Stimulated activated CD8-positive, alpha-beta memory T cell treated with anti-CD3 and anti-CD28 coated beads, Interleukin-4, amount 100 ng/mL, for 4 hours (primary cell): ENCODE measurements at places on chromosomes 4 and X.
A peak's percentile ranks its signal among the peaks of the same experiment; 100 is the strongest.

GRCh38 chr4:56468097-56468422, 643 bp downstream of the SRP72 start:
- no peak for DNase-seq

- no peak for DNase-seq
Measured at GRCh38 chr4:162836773-162837172, 329.9 kb downstream of the NAF1 start.

- no peak for DNase-seq
Measured at GRCh38 chrX:98357146-98357545, 1473.4 kb downstream of the RPA4 start.

GRCh38 chr4:98222306-98222705, 38.9 kb upstream of the RAP1GDS1 start:
- DNase-seq: no peak

GRCh38 chrX:11992271-11992670, 146.0 kb upstream of the FRMPD4 start:
- DNase-seq: no peak

GRCh38 chr4:15352524-15352923, 75.3 kb upstream of the C1QTNF7 start:
- DNase-seq: no peak

- DNase-seq: no peak
Measured at GRCh38 chrX:7318241-7318640, 170.3 kb upstream of the PUDP start.

GRCh38 chrX:110132450-110133114, 129.7 kb downstream of the TMEM164 start:
- DNase-seq: no peak

DNA sequence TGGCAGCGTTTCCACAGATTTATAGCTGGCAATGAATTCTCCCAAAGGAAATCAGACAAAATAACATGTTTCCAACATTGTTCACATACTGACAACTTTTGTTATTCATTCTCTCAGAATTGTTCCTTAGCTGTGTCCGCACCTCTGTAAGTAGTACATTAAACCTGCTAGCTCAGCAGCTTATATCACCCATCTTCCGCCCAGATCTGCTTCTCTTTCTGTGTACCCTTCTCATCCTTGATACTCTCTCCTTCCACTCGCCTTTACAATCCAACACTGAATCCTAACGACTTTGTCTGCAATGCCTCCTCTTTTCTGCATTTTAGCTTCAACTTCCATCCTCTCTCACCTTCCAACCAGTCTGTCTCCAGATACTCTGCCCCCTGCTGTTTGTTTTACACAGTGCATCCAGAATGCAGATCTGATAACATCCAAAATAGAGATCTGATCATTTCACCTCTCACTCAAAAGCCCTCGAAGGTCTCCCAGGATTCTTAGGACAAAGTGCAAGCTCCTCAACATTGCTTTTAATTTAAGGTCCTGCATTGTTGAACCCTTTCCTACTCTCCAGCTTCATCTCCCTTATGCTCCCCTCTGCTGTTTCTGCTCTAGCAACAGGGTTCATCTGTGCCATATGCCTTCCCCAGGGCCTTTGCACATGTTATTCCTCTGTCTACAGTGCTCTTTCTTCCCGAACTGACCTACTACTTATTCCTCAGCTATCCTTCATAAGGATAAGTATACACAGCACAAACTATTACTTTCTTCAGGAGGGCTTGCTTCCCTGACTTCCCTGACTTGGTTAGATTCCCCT, 67.3 kb upstream of the VBP1 start:
- DNase-seq: no peak

- DNase-seq: no peak
Measured at GRCh38 chr4:89284020-89284424, 23.6 kb downstream of the GPRIN3 start.

DNA sequence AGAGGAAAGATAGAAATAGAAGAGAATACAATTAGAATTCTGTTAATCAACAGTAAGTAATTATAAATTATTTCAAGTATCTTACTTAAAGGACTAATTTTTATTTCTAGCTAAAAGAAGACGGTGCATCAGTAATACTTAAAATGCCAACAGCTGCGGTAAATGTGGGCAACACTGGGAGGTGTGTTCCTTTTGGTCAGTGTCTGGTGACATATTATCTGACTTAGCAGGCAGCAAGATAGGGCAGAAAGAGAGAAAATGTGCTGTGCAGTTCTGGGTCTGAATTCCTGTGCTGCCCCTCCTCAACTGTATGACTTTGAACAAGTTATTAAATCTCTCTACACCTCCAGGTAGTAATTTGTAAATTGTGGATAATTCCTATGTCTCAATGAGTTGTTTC, 120.6 kb downstream of the ZNF827 start:
- no peak for DNase-seq

- no peak for DNase-seq
Measured at GRCh38 chr4:136650541-136651277, 881.6 kb downstream of the PCDH18 start.

DNA sequence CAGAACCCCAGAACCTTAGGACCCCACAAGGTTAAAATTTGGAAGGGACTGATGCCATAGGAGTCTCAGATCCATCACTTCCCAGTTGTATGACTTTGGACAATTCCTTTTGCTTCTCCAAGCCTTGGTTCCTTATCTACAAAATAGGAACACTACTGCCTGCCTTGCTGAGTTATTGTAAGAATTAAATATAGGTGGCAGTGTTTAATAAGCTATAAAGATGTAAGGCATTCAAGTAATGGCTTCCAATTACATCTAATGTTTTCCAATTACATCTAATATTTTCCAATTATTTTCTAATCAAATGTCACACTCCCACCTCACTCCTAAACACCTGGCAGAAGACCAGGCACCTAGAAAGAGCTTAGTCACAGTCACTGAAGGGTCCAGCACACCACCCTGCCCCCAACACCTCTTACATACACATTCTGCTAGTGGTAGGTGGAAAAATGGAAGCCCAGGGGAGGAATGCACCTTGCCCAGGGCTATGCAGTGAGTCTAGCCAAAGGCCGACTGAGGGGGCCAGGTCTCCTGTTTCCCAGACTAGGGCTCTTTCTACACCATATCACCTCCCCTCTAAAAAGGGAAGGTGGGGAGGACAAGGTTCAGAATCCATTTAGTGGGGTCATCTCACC, 24.5 kb upstream of the KDM5C start:
- DNase-seq: no peak

DNA sequence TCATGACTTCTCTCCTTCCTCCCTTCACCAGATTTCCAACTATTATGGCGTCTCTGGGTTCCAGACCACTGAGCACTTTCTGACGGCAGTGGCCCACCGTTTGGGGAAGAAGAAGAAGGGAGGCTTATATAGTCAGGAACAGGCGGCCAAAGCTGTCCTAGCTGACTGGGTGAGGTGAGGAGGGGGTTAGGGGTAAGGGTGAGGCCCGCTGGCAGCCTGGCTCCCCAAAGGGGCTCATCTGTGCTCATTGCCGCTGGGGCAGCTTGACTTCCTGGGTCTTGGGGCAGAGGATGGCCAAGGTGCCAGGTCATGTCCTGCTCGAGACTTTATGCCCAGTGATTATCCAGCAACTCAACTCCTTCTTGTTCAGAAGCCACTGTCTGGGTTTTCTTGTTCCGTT, 21.8 kb downstream of the GNL3L start:
- no peak for DNase-seq

GRCh38 chrX:11185861-11186260, 74.7 kb downstream of the HCCS start:
- DNase-seq: no peak

DNA sequence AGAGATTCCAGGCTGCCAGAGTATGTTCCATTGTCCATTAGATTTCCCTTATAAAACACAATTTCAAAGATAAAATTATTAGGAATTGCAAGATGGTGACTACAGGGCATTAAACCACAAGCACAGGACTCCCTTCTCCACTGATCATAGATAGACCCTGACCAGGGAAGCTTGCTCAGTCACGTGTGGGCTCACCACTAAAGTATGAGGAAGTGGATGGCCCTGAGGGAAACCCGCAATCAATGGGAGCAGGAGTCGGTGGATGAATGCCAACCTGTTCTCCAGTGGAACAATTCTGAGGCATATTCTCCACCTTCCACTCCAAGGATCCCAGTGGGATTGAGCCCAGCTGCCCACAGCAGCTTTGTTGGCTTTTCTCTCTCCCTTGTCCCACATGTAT, 515.7 kb downstream of the BCOR start:
- no peak for DNase-seq

DNA sequence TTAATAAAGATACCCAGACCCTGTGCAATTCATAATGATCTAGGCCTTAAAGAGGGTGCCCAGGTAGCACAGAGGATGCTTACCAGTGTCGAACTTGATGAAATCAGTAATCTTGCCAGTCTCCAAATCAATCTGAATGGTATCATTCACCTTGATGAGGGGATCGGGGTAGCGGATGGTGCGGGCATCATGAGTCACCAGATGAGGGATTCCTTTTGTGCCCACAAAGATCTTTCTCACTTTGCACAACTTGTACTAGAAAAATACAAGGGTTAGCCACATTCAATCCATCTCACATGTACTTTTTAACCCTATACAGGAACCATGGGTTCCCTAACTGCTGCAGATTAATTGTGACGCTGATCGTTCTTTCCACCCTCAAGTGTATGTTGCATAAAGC, 3.3 kb downstream of the RPS4X start:
- DNase-seq: no peak

DNA sequence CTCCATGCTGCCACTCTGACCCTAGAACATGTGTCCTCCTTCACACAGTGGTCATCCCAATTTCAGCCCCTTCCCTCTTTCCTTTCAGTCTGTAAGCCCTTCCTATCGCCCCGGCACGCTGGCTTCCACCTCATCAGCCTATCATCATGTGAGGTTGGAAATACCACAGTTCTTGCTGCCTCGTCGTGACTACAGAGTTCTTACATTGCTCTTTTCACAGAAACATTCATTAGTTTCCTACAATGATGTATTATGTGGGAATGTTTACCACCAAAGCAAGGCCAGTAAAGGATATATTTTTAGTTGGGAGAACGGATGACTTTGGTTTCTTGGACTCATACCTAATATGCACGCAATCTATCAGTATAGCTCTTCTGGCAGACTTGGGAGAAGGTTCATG, 169.5 kb upstream of the BOD1L1 start:
- DNase-seq: no peak

DNA sequence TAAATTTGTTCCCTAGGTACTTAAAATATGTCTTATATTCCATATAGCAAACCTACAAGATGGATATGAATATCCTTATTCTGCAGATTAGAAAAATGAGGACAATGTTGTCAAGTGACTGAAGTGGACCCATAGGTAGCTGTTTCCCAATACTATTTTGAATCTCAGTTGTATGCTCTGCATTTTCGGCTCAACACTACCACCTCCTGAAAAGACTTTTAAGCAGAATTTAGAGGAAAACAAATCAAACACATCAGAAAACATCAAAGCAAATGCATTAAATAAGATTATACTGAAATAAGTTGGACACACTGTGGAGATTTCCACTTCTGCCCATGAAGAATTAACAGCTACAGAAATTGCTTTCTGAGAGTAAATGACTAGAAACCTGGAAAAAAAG, 488.7 kb downstream of the TRIML1 start:
- DNase-seq: no peak

- no peak for DNase-seq
Measured at GRCh38 chrX:155615938-155616337, 3.2 kb upstream of the TMLHE start.

- peak; percentile 40 for DNase-seq
Measured at GRCh38 chrX:16882702-16883486, 12.7 kb upstream of the RBBP7 start.

- DNase-seq: no peak
Measured at GRCh38 chrX:8010105-8010504, 82.9 kb upstream of the PNPLA4 start.

DNA sequence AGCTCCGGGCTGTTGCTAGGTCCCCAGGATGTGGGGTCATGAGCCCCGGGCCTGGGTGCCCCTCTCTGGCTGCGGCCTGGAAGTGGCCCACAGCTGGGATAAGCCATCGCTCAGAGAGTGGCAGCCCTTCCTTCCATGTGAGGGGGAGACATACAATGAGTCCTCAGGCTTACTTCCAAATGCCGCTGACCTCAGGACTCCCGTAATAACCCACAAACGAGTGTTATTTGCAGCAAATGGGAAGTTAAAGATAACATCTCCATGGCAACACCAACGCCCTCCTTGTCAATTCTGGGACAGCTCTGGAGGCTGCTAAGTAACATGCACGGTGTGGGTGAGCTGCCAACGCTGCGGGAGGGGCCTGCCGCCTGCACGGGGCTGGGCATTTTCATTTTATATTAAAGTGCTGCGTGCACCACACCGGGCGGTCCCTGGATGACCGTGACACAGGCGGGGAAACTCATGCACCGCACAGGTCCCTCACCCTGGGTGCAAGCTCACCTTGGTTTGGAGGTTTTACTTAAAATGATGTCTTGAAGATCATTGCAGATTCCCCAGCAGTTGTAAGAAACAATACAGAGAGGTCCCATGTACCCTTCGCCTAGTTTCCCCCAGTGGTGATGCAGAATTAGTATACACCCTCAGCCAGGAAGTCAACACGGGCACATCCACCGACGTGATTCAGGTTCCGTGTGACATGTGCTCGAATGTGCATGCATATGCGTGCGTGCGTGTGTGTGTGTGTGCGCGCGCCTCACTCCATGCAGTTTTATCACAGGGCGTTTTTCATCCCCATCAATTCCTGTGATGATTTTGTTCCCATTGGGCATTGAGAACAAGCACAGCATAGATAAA, 79.4 kb downstream of the ABLIM2 start:
- no peak for DNase-seq

- no peak for DNase-seq
Measured at GRCh38 chr4:119939071-119939995, 127.3 kb downstream of the MAD2L1 start.

DNA sequence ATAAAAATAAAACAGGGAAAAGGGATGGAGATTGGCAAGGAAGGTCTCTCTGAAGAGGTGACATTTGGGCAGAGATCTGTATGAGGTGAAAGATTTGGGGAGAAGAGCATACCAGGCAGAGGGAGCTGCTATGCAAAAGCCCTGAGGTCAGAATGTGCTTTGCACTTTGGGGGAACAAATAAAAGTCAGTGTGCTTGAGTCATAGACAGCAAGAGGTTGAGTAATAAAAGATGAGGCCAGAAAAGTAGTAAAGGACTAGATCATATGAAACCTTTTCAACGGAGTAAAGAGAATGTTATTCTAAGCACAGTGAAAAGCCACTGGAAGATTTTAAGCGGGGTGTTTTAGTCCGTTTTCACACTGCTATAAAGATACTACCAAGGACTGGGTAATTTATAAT, 76.5 kb upstream of the TEX13A start:
- DNase-seq: no peak

DNA sequence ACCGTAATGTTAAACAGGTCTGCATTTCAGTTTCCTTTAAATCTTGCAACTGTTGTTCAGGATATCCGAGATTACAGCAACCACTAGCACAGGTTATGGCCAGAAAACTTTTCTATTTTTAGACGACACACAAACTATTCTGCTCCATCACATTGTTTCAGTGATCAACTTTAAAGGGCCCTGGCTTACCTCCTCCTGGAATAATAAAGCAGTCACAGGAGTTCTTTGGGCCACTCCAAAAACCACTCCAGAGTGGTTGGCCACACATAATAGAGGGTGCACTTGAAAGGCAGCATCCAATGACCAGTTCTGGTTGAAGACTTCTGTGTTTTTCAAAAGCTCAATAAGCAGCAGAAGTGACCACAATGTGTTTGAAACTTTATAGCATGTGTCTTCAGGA, 118.9 kb downstream of the RAB28 start:
- DNase-seq: no peak
